ENCODE measurements at places on chromosomes 16 and 17.
A peak's percentile ranks its signal among the peaks of the same experiment; 100 is the strongest.

DNA sequence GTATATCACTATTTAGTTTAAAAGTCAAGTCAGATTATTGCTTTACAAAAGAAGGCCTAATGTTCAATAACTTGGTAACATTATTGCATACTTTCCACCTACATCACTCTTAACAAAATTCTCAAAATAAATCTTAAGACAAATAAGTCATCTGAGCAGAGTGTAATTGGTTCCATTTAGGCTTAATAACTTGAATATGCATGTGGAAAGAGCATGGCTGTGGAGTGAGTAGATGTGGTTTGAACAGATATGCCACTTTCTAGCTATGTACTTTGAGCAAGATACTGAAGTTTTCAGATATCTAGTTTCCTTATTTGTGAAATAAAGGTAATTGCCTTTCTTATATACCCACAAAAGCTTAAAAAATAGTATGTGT lies 6.7 kb upstream of the EVI2A start:
- DNase-seq = no peak

DNA sequence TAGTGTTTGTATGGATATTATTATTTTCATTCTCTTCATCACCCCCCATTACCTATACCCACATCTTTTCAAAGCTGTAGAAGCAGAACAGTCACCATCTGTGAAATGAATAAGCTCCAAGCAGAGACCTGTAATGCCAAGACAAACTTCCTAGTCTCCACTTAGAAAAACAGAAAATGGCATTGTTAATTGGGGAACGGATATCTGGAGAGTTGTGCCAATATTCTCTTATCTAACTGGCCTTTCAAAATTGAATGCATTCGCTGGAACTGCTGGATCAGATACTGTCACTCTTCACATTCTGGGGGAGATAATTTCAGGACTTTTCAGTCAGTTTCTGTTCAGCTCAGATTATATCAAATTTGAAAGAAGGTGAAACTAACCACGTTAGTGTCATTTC lies 464.4 kb upstream of the GOT2 start:
- no peak for DNase-seq

GRCh38 chr17:13429201-13429600 lies 172.5 kb downstream of the HS3ST3A1 start:
- no peak for DNase-seq

DNA sequence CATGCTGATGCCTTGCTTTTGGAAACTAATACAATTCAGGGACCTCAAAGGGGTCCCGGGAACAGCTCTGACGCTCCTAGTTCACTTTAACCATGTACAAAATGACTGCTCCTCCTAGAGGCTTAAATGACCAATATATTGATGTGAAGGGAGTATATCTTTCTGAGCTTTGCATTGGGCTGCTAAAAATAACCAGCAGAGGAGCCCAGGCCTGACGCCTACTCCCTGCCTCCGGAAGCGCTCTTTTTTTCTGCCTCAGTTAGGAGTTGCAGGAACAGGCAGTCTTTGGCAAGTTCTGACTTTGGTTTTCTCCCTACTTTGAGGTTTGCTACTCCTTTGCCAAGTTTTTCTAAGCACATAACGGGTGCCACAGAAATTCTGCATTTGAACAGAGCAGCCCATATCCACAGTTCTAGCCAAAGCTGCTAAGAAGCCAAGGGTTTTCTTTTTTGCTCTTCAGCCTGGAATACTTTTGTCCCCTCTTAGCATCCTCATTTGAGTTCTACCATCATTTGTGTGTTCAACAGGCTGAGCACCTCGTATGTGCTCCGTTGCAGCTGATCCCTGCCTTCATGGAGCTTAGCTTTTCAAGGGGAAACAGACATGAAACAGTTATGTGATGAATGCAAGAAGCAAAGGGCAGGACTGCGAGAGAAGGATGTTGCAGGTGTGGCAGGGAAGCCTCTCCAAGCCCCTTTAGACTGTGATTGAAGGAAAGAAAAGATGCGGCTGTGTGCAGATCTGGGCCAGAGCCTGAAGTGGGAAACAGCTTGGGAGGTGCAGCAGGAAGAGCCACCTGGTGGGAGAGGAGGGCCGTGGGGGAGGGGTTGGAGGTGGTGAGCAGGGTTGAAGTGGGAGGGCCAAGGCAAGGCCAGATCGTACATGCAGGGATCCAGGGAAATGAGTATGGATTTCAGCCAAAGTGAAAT lies 2.8 kb upstream of the NAGPA start:
- DNase-seq = no peak

GRCh38 chr17:77058016-77058415 lies 82.8 kb upstream of the SEC14L1 start:
- no peak for DNase-seq

- peak; percentile 87 for DNase-seq
Measured at GRCh38 chr17:4583782-4584100, 588 bp upstream of the SMTNL2 start.

- no peak for DNase-seq
Measured at GRCh38 chr17:72342627-72343527, 222.1 kb downstream of the SOX9 start.

GRCh38 chr17:6437466-6437865 lies 2.5 kb upstream of the AIPL1 start:
- no peak for DNase-seq

GRCh38 chr17:7849751-7850504 lies 4.9 kb upstream of the TMEM88 start:
- DNase-seq = no peak

DNA sequence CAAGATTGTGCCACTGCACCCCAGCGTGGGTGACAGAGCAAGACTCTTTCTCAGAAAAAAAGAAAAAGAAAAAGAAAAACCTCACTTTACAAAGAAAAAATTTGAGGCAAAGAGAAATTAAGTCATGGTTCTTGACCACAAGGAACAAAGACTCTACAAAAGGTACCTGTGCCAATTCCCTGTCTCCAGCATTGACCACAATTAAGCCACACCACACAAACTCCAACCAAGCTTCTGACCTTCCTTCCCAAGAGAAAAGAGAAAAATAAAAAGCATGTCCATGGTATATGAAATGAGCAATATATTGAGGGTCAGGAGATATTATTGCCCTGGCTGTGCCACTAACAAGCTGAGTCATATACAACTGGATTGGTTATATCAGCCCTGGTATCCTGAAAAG lies 146.3 kb upstream of the NOG start:
- no peak for DNase-seq

GRCh38 chr17:44556832-44557606 lies at the start of gene FZD2:
Gene FZD2, plus strand, starts transcription at chr17:44557484. Its CDS starts 205 bp downstream, at chr17:44557689.
- DNase-seq = peak; percentile 99

GRCh38 chr17:81923302-81924260 lies 4.0 kb downstream of the MAFG start:
- DNase-seq = no peak

DNA sequence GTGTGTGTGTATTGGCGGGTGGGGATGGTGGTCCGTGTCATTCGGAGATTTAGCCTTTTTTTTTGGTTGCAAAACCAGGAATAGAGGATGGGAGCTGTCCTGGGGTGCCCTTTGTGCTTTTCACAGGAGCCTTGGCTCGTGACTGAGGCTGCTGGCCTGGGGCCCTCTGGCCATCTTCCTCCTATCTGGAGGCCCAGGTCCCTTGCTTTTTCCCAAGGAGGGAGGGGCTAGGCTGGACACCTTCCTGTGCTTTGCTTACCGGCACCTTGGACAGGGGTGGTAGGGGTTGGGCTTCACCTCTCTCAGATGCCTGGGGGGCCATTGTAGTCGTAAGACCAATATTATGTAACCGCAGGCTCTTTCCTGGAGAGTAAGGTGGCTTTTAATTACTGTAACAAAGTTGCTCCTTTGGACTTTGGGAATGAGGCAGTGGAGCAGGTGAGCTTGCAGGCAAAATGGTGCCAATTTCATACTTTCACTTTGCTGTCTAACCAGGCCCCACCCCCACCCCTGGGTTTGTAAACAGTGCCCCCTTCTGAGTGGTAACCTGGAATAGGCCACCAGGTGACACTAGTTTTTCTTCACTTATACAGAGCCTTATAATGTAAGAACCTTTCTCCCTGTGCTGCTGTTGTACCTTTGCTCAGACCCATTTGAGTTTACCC lies 1.2 kb downstream of the DYNLL2 start:
- peak; percentile 71 for DNase-seq

Measured in HuH-7 (cell line).